ENCODE measurements at places on chromosomes 1 and 21.

- no peak for DNase-seq
Measured at GRCh38 chr1:3476666-3477065, 22.2 kb downstream of the ARHGEF16 start.

GRCh38 chr1:246618240-246618808 is 52.1 kb downstream of the CNST start:
- no peak for DNase-seq

DNA sequence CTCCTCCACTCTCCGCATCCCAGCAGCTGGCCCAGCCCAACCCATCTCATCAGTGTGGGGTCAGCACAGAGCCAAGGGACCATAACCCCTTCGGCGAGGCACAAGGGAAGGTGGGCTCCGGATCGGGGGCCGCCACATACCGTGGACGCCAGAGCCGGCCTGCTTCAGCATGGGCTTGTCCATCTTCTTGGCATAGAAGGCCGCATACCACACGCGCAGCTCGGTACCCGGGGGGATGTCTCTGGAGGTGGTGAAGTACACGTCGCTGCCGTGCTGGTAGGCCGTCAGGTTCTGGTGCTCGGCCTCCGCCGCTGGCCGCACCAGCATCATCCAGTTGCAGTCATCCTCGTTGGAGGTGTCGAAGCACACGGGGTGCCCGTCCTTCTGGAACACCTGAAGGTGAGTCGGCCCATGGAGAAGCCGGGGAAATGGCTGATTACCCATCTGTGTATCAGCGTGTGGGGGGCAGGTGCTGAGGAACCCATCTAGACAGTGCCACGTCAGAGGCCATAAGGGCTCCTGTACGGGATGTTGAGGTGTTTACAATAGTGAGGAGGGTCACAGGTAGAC is 24.6 kb downstream of the PRDM15 start:
- DNase-seq = no peak

GRCh38 chr1:193310564-193310963 is 124.2 kb upstream of the B3GALT2 start:
- DNase-seq = no peak

DNA sequence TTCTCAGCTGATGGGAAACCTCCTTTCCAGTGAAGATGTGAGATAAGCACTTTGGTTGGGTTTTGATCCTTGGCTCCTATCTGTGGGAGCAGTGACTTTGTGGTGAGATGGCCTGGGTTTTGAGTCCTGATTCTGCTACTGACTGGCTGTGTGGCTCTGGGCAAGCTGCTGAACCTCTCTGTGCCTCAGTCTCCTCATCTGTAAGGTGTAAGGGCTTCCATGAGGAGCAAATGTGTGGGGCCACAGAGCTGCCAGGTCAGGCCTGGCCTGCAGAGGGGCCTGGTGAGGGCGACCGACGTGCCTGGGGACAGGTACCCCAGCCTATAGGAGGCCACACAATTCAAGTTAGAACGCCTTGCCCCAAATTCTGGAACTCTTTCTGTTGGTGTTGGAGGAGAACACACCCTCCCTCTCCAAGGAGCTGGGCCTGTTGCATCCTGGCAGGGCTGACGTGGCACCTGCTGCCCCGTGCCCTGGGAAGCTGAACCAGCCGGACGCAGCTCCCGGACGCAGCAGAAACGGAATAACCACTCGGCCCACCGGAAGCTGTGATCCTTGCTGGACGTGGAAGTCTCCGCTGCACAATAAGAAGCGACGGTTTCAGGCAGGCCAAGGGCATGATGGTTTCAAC is 62.7 kb downstream of the AGPAT3 start:
- DNase-seq = no peak

DNA sequence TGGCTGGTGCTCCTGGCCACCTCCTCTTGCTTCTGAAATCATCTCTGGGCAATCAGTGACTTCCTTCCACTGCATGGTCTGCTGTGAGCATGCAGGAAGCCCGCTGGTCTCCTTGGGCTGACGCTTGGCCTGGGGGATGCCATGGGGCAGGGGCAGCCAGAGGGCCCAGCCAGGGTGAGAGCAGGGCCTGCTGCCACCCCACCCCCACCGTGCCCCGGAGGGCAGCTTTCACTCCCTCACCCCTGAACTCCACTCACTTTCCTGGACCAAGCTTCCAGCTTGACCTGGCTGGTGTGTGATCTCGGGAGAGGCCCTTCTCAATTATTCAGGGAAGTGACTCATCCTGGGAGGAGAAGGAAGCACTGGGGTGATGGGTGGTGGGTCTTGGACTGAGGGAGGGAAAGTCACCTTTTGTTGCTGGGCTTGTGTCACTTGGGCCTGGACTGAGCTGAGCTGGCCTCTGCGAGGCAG is 270.2 kb upstream of the CSF3R start:
- no peak for DNase-seq

GRCh38 chr21:41801321-41802197 is 34.7 kb upstream of the RIPK4 start:
- DNase-seq = no peak

DNA sequence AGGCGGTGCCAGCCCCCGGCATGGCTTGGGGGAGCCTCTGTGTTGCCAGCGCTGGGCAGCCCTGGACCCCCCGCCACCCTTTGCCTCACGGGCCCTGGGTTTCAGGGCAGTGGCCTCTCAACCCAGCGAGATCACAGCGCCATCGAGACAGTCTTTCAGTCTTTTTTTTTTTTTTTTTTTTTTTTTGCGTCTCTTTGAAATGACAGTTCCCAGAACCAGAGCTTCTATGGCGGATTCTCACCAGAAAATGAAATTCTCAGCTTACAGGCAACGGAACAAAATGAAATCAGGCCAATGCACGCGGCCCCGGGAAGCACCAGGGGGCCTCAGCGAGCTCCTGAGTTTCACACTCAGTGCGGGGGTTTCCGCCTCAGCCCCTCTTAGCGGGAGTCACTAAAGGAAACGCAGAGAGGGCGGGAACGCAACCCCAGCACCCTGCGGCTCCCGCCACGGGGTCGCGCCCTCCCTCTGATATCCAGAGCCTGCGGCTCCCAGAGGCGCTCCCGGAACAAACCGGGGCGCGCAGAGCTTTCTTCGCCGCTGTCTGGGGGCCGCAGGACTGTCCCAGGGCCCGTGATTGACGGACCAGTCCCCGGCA is 8.0 kb upstream of the COL6A1 start:
- peak; percentile 64 for DNase-seq

GRCh38 chr1:59052166-59052590 is 244.7 kb upstream of the FGGY start:
- no peak for DNase-seq

- DNase-seq = no peak
Measured at GRCh38 chr1:182255494-182255893, 136.1 kb downstream of the GLUL start.

DNA sequence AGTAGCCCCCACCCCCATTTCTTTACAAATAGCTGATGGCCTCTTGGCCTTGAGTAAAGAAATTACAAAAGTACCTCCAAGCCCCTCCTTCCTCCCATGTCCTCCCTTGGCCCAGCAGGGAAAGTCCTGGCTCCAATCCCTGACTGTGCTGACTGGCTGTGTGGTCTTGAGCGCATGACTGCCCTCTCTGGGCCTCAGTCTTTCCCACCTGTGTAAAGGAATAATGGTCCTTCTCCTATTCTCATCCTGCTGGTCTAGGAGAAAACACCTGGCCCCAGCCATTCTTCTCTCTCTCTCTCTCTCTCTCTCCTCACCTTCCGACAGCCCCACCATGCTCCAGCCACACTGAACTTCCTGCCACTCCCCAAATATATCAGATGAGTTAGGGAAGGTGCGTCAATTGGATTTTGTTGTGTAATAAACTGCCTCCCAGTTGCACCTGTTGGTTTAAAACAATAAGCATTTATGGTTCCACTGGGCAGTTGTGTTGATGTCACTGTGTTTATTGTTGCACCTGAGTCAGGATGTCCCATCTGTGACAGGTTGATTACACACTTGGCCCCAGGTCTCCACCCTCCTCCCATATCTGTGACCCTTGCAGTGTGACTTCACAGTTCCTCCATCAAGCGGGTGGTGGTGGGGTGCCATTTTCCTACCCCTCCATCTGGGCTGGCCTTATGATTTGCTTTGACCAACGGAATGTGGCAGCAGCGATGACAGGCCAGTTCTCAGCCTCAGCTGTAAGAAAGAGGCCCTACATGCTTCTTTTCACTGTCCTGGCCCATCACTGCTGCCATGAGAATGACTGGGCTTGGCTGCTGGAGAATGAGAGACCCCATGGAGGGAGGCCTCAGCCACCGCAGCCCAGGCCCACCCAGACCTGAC is 22.3 kb upstream of the LRP8 start:
- no peak for DNase-seq

GRCh38 chr1:234638832-234639799 is 29.1 kb upstream of the IRF2BP2 start:
- no peak for DNase-seq

DNA sequence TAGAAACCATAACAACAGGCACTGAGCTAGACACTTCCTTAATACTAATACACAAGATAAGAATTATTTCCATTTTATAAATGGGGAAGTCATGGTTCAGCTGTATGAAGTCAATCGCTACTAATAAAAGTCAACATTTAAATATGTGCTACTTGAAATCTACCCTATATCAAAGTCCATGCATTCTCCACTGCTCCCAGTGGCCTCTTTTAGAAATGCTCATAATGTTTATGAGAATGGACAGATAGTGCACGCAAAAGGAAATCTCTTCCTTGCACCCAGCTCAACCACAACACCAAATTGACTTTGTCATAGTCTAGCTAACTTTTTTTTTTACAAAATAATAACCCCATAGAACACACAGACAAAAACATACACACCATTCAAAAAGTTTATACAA is 281.7 kb upstream of the CXADR start:
- no peak for DNase-seq

DNA sequence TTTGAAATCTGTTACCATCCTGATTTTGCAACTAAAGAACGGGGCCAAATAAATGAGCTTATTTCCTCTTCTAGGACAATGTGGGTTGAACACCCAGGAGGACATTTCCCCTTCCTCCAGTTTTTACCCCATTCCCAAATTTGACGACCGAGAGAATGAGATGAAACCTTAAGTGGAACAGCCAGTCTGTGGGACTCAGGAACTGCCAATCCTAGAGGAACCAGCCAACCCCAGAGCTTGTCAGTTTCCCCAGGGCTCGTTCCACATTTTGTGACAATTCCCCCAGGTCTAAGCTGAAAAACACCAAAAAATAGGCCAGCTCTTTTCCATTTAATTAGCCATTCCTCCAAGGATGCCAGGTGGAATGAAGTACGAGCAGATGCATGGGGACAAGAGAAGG is 21.3 kb upstream of the MAPKAPK2 start:
- no peak for DNase-seq

- DNase-seq = no peak
Measured at GRCh38 chr1:167182571-167183320, 37.9 kb upstream of the POU2F1 start.

GRCh38 chr1:119674835-119675289 is 26.8 kb upstream of the ZNF697 start:
- DNase-seq = no peak

DNA sequence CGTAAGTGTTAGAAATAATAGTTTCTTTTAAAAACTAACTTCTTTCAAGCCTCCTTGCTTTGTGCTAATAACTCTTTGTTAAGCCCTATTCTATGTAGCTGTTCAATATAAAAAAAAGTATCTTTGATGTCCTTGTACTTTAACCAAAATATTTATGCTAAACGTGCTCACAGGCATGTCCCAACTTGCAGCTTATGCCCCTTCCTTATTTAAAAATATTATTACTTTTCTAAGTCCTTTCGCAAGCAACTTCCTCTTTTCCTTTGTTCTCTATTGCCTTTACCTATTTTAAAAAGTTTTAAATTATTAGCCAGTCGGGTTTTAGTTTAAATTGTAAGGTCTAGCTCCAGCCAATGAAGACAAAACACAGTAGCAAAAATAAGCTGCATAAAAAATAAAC is 43.4 kb upstream of the NBPF3 start:
- DNase-seq = no peak

- DNase-seq = no peak
Measured at GRCh38 chr1:159171688-159172501, 480 bp downstream of the CADM3 start.

- peak; percentile 37 for DNase-seq
Measured at GRCh38 chr1:64171797-64172281, 31.6 kb upstream of the UBE2U start.

DNA sequence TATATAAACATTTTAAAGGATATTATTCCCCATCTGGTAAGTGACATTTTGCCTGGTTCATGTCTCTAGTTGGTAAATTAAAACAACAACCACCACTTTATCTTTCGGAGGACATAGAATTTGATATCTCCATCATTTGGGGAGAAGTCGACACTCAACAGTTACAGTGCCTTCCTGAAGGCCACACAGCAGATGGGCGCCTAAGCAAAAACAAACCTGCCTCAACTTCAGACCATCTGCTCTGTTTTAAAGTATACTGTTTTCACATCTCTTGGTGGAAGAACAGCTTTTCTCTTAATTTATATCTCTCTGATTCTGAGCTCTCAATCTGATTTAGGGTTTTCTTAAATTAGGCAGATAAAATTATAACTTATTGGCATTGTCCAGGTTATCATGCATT is 282.2 kb downstream of the RYR2 start:
- DNase-seq = no peak

GRCh38 chr1:48217856-48218255 is 4.7 kb upstream of the SLC5A9 start:
- no peak for DNase-seq

DNA sequence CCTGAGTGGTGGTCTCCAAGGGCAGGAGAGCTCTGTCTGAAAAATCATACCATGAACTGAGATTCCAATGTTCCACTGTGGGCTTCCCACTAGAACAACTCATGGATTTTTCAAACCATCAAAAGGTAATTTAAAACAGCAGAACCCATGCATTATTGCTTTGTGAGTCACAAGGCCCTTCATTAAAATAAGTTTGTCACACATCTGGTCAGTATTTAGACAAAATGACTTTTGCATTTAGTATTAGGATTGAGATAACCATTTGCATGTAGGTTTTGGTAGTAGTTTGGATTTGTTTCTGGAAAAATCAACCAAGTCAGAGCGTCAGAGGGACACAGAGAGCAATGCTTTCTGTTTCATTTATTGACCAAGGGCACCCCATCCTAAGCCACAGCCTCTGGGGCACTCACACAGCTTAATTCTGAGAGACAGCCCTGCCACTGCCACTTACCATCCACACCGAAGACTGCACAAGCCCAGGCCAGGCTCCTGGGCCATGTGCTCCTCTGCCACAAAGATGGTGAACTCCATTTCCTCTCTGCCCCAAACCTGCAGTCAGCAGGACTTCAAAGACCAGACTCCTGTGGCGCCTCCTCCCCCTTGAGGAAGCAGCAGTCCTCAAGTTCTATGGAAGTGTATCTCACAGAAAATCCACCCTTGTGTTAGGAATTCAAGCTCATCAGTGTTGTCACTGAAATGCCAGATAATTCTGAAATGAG is 132.6 kb upstream of the DUSP10 start:
- DNase-seq = no peak

- DNase-seq = no peak
Measured at GRCh38 chr1:17412093-17412870, 27.2 kb downstream of the RCC2 start.

DNA sequence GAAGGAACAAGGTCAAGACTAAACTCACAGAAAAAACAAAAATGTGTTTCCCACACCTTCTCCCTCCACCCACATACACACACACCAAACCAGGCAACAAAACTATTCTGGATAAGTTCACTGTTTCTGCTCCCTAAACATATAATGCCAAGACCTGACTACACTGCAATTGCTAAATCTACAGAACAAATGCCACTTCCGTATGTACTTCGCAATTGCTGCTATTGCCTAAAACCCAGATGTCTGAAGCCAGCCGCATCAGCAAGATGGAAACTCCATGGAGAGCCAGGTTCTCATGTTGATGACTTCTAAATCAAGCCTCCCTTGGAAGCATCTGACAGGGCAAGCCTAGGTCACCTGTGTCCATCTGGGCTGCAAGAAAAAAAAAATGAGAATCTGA is 8.3 kb upstream of the AIM2 start:
- no peak for DNase-seq

GRCh38 chr1:25799352-25799934 is 550 bp upstream of the SELENON start:
- no peak for DNase-seq

Data from RPMI8226 (cell line).